ENCODE measurements at places on chromosomes 6 and 20.

- DNase-seq: no peak
These were observed 43.0 kb upstream of the ZBP1 start for GRCh38 chr20:57663241-57663640.

DNA sequence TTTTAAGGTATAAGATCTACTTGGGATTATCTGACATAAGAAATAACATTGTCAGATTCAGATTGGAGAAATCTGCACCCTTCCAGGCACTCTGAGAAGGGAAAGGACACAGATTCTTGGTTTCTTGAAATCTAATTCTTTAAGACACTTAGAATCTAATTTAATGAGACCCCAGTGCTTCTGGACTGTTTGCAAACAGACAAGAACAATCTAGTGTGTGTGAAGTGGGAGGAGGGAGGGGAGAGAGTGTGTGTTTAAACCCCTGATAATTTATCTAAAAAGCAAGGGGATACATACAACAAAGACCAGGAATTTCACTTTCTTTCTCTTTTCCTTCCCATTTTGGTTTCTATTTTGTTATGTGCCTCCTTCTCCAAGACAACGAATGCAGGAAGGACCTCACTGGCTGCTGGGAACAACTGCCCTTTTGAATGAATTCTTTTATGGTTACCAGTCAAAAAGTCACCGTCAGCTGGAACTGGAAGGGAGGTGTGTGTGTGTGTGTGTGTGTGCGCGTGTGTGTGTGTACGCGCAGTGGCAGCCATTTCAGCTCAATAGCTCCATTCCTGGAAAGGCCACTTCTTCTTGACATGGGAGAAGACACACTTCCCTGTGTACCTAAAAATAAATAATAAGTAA is 129.4 kb downstream of the BCAS1 start:
- DNase-seq: no peak

- DNase-seq: peak; percentile 14
These were observed 18.3 kb downstream of the HIVEP2 start for GRCh38 chr6:142926494-142927270.

GRCh38 chr6:16336056-16336818 is 97.8 kb downstream of the GMPR start:
- no peak for DNase-seq

DNA sequence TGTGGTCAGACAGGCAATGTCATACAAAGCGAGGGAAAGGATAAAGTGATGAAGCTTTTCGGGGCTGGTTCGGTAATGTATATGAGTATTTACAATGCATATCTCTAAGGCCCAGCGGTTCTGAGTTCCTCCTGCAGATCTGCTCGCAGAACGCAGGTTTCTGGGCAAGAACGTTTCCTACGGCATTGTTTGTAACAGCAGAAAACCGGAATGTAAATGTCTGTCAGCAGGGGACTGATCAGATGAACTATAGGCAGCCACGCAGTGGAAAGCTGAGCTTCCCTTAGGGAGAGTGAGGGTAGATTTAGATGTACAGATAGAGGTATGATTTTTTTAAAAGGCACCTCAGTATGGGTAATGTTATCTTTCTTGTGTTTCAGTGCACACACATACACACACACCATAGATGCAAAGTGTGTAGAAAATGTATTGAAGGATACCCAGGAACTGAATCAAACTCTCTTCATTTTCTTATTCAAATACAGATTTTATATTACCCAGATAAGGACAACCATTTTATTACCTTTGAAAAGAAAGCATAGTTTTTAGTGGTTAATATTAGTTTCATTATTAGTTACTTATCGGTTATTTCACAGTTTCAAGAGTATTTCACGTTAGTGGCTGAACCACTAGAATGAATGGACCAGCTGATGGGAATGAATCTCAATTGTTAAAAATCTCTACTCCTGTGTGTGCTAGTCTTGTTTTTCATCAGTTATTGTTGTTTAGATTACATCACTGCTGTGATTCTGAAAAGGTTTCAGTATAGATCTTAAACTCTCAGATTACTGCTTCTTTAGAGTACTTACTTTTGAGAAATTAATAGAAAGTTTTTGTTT is 56.2 kb downstream of the SNX9 start:
- DNase-seq: no peak
